H4 (cell line): ENCODE measurements at places on chromosomes 7 and 10.

DNA sequence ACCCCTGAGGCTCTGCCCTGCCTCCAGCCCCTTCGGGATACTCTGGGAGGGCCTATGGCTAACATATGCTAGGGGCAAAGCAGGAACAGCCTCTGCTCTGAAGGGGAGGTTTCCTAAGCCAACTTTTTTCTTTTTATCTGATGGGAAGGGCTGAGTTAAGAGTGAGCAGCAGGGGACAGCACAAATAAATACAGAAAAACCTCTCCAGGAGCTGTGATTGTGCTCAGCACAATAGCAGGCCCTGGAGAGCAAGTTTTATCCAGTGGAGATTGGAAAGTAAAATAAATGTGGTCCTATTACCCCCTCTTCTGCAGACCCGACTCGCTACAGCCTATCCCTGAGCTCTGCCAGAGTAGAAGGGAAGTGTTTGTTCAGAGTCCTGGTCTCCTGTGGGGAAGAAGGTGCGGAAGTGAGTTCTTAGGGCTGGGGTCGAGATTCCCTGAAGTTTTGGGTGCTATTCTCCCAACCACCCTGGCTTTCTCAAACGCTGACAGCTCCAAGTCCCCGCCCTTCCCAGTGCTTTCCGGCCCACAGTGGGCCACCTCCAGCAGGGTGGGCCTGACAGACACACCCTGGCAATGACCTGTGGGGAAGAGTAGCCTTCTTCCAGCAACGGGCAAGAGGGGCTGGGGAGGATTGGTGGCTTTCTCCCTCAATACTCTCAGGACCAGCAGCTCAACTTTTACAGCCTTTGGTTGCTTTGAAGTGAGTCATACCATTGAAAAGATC, 23.0 kb upstream of the AFAP1L2 start:
- no peak for DNase-seq

GRCh38 chr10:47412869-47413268, 28.8 kb upstream of the ZNF488 start:
- DNase-seq: no peak

GRCh38 chr7:69412331-69413146, 185.7 kb upstream of the AUTS2 start:
- peak; percentile 98 for DNase-seq

DNA sequence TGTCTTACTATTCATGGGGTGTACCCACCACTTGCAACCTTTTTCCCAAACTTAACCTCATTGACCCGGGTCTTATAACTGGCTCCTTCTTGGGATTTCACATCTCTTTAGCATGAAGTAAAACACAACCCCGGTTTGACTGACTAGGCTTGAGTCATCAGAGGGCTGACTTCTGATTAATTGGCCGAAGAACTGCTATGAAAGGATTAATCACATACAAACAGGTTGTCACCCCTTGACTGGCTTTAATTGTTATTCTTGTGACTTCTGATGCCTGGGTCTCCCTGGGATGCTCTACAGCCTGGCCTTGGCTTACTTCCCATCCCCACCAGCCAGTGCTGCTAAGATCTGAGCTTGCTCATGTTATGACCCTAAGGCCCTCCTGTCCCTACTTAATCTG, 8.8 kb upstream of the CRPPA start:
- DNase-seq: no peak

DNA sequence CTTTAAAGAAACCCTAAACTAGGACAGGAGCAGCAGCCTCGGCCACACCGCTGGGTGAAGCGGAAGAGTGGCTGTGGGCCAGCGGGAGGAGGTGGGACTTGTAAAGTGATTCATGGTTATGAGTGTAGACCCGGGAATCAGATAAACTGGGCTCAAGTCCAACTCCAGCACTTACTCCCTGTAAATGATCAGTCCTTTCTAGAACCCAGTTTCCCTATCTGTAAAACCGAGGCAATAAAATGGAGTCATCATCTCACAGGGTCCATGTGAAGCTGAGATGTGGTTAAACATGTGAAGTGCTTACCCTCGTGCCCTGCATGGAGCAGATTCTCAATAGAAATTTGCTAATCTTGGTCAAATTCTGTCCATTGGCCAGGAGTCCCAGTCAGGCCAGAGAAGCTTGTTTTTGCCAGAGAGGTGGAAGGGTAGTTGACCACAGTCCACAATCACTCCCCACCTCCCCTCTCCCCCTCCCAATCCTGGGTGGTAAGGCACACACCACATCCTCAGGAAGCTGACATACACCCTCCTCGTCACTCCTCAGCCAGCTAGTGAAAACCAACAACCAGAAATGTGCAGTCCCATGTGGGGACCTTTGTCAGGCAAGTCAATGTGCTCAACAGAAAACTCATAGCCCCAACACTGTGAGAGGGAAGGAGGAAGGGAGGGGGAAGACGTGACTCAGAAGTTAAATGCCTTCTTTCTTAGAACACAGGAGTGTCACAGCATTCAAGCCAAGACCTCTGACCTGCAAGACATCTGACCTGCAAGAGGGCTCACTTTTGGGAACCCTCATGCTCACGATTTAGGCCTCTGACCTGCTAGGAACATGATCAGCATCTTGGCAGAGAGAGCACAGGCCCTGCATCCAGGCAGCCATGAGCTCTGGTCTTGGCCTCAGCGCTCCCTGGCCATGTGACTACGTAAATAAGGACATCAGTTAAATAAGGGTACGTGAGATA, 145.1 kb downstream of the PLXNA4 start:
- DNase-seq: peak; percentile 81

DNA sequence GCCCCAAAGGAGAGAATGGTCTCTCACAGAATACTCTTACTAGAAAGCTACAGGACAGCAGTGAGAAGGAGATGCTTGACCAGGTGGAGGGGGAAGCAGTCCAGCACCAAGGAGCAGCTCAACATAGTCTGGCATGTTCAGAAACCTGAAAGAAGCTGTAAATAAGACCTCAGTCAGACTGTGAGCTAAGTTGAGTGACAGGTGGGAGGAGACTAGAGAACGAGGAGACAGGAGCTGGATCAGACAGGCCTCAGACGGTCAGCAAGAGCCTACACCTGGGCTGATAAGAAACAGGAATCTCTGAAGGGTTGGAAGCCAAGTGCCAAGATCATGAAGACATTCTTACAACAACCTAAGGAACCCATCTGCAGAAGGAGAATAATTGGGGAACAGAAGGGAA, 54.5 kb downstream of the ELMO1 start:
- DNase-seq: no peak
